ENCODE measurements at places on chromosomes 2 and 18. TPM values are rescaled to one million over a fixed set of nuclear protein-coding genes. Genes with fewer than 3 reads are reported as not detected.
A peak's percentile ranks its signal among the peaks of the same experiment; 100 is the strongest.

GRCh38 chr18:8754995-8755960 lies 49.9 kb downstream of the MTCL1 start:
- no peaks in the 10 kb centered on the region for H3K27me3 ChIP-seq
- H3K4me1 ChIP-seq = no peaks in the 10 kb centered on the region
- no peaks in the 10 kb centered on the region for H3K36me3 ChIP-seq
- peak overlapping the region; percentile 25 for H3K27ac ChIP-seq
- DNase-seq = no peak

DNA sequence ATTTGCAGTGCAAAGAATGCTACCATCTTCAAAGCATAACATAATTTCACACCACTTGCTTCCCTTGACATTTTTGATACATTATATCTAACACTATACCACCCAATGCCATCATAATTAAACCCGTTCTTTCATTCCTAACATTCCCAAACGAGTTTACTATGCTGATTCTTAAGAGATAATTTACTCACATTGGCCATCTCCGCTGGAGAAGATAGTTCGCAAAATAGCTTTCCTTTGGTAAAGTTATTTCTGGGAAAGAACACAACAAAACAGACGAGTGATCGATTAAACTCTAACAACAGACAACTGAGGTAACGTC lies 716 bp downstream of the MMADHC start:
- peaks cover 4% of the 10 kb centered on the region for H3K4me1 ChIP-seq
- peak overlapping the region; percentile 89 for H3K27ac ChIP-seq
- DNase-seq = no peak
- peak overlapping the region; percentile 71 for H3K4me3 ChIP-seq

Gene DYNAP
- total RNA-seq = not detected

- H3K4me1 ChIP-seq = no peaks in the 10 kb centered on the region
- no peaks in the 10 kb centered on the region for H3K36me3 ChIP-seq
- H3K27ac ChIP-seq = no peak overlapping the region
- no peak overlapping the region for H3K4me3 ChIP-seq
- no peak for DNase-seq
- H3K27me3 ChIP-seq = no peaks in the 10 kb centered on the region
Observed at GRCh38 chr2:212815453-212815852, 276.9 kb upstream of the ERBB4 start.

Gene LYPD6B
- not detected for total RNA-seq

- H3K36me3 ChIP-seq = no peaks in the 10 kb centered on the region
- H3K27ac ChIP-seq = no peak overlapping the region
- H3K4me1 ChIP-seq = no peaks in the 10 kb centered on the region
- no peak overlapping the region for H3K4me3 ChIP-seq
- DNase-seq = no peak
Observed at GRCh38 chr2:53569957-53570727, 197.5 kb upstream of the CHAC2 start.

- H3K27me3 ChIP-seq = no peaks in the 10 kb centered on the region
- no peak overlapping the region for H3K4me3 ChIP-seq
- no peaks in the 10 kb centered on the region for H3K36me3 ChIP-seq
- H3K27ac ChIP-seq = no peak overlapping the region
Observed at GRCh38 chr18:74539289-74539688, 5.0 kb downstream of the CNDP1 start.

DNA sequence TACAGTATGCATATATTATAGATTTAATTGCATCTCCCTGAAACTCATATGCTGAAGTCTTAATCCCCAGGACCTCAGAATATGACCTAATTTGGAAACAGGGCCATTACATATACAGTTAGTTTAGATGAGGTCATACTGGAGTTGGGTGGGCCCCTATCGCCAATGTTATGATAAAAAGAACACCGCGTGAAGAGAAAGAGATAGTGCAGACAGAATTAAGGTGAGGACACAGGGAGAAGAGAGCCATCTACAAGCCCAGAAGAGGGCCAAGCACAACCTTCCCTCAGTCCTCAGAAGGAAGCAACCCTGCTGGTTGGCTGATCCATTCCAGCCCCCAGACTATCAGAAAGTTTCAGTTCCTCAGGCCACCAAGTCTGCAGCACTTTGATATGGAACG lies 311.9 kb upstream of the RAB6C start:
- H3K27me3 ChIP-seq = no peaks in the 10 kb centered on the region
- no peaks in the 10 kb centered on the region for H3K4me1 ChIP-seq
- no peak overlapping the region for H3K4me3 ChIP-seq
- DNase-seq = no peak

Gene CTLA4
- total RNA-seq = 0.10 TPM

GRCh38 chr2:106851881-106852501 lies 34.0 kb downstream of the ST6GAL2 start:
- no peaks in the 10 kb centered on the region for H3K36me3 ChIP-seq
- H3K27me3 ChIP-seq = no peaks in the 10 kb centered on the region
- H3K4me1 ChIP-seq = no peaks in the 10 kb centered on the region
- H3K4me3 ChIP-seq = no peak overlapping the region
- no peak overlapping the region for H3K27ac ChIP-seq

Gene HOXD9
- total RNA-seq = 4.4 TPM

DNA sequence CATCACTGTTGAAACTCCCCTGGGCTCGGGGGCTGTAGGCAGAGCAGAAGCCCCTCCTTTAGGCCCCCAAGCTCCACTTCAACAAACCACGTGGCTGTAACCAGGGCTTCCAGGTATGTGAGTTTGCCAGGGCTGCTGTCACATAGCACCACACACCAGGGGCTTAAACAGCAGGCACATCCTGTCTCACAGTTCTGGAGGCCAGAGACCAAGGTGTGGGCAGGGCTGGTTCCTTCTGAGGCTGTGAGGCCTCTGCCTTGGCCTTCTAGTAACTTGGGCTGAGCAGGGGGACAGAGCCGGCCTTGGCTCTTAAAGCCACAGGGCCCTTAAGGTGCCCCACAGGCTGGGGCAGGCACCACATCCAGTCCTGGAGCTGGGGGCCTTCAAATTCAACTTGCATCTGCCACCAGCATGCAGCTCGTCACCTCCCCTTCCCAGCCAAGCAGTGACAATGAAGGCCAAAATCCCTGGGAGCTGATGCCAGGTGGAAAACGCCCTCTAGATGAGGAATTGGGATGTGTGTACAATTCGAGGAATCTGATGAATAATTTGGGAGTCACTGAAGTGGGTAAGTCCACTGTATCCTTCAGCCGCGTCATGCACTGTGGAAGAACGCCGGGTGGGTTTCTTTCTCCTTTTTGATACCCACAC lies 104.2 kb upstream of the ODC1 start:
- no peaks in the 10 kb centered on the region for H3K36me3 ChIP-seq
- peaks cover 5% of the 10 kb centered on the region for H3K4me1 ChIP-seq
- DNase-seq = no peak
- H3K4me3 ChIP-seq = no peak overlapping the region

GRCh38 chr18:35949090-35949489 lies 23.4 kb upstream of the RMP24 start:
- H3K27ac ChIP-seq = no peak overlapping the region
- no peaks in the 10 kb centered on the region for H3K36me3 ChIP-seq
- H3K27me3 ChIP-seq = no peaks in the 10 kb centered on the region
- no peaks in the 10 kb centered on the region for H3K4me1 ChIP-seq
- H3K4me3 ChIP-seq = no peak overlapping the region

Gene EMILIN1
- 87.7 TPM for total RNA-seq

- no peak overlapping the region for H3K27ac ChIP-seq
- no peak overlapping the region for H3K4me3 ChIP-seq
- DNase-seq = no peak
- no peaks in the 10 kb centered on the region for H3K36me3 ChIP-seq
Observed at GRCh38 chr2:7502336-7502735, 585.1 kb downstream of the RNF144A start.

GRCh38 chr2:150710916-150711315 lies 223.4 kb upstream of the RND3 start:
- H3K4me1 ChIP-seq = peaks cover 7% of the 10 kb centered on the region
- no peak overlapping the region for H3K4me3 ChIP-seq
- no peak overlapping the region for H3K27ac ChIP-seq
- H3K36me3 ChIP-seq = no peaks in the 10 kb centered on the region
- H3K27me3 ChIP-seq = no peaks in the 10 kb centered on the region

GRCh38 chr2:29314816-29315571 lies 199.8 kb downstream of the CLIP4 start:
- peaks cover 15% of the 10 kb centered on the region for H3K4me1 ChIP-seq
- no peak overlapping the region for H3K4me3 ChIP-seq
- H3K27me3 ChIP-seq = no peaks in the 10 kb centered on the region
- H3K36me3 ChIP-seq = peaks cover 8% of the 10 kb centered on the region
- no peak overlapping the region for H3K27ac ChIP-seq

GRCh38 chr18:57433934-57434535 lies 1.1 kb upstream of the ONECUT2 start:
- no peaks in the 10 kb centered on the region for H3K4me1 ChIP-seq
- DNase-seq = peak; percentile 13
- no peaks in the 10 kb centered on the region for H3K36me3 ChIP-seq
- H3K4me3 ChIP-seq = peak overlapping the region; percentile 70
- no peak overlapping the region for H3K27ac ChIP-seq

Gene MC5R
- not detected for total RNA-seq

DNA sequence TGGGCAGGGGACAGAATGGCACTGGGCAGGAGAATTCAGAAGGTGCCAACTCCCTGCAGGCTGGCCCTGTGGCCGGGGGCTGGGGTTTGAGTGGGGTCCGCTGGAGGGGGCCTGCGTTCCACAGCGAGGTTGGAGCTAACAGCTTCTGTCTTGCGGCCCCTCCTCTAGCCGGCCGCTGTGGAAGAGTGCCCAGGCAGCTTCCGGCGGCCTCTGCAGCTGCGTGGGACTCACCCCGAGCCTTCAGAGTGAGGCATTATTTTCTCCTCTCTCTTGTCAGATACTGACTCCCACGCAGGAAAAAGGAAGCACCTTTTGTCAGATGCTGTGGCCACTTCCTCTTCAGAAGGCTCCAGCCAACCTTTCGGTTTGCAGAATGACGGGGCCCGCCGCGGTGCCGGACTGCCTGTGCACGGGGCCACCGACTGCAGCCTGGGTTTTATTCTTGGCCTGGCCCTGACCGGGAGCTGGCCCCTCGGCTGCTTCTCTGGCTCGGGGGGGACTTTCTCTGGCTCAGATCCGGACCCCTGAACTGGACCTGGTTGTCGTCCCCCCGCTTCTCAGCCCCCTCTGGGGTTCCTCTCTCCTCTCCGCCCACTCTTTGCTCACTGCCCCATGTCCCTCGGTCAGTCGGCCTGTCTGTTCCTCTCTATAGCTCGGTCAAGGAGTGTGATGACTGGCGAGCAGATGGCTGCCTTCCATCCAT lies 40.1 kb downstream of the ARHGAP25 start:
- DNase-seq = peak; percentile 27
- H3K4me3 ChIP-seq = peak overlapping the region; percentile 43
- no peaks in the 10 kb centered on the region for H3K27me3 ChIP-seq
- H3K4me1 ChIP-seq = peaks cover 37% of the 10 kb centered on the region
- peak overlapping the region; percentile 39 for H3K27ac ChIP-seq
- H3K36me3 ChIP-seq = no peaks in the 10 kb centered on the region

- 0 out of 2 replicates have a peak, but pooled peaks cover 2% of the 10 kb centered on the region for H3K4me1 ChIP-seq
- no peaks in the 10 kb centered on the region for H3K36me3 ChIP-seq
- no peaks in the 10 kb centered on the region for H3K27me3 ChIP-seq
- DNase-seq = no peak
- H3K27ac ChIP-seq = no peak overlapping the region
Observed at GRCh38 chr2:240814280-240814679, 5.7 kb downstream of the KIF1A start.

Gene CD8B
- total RNA-seq = not detected

- DNase-seq = no peak
- no peak overlapping the region for H3K4me3 ChIP-seq
- no peaks in the 10 kb centered on the region for H3K36me3 ChIP-seq
- H3K27me3 ChIP-seq = no peaks in the 10 kb centered on the region
- no peak overlapping the region for H3K27ac ChIP-seq
- H3K4me1 ChIP-seq = peaks cover 25% of the 10 kb centered on the region
Observed at GRCh38 chr18:8795586-8796325, 90.4 kb downstream of the MTCL1 start.

Gene SKA1
- 49.9 TPM for total RNA-seq

DNA sequence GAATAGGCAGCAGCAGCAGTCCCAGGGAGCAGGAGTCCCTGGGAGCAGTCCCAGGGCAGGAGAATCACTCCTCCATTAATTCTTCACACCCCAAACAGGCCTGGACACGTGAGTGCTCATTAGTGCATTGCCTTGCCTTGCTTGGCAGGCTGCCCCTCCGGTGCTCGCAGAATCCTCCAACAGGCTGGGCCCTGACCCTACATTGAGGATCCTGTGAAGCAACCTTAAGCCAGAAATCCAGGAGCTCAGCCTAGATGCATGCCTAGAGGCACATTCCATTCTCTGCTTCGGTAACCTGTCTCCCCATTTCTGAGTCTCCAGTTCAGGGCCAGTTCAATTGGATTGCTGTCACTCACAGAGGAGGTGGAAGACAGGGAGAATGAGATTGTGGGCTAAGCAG lies 97.4 kb upstream of the LRATD1 start:
- no peaks in the 10 kb centered on the region for H3K27me3 ChIP-seq
- H3K27ac ChIP-seq = no peak overlapping the region
- H3K36me3 ChIP-seq = no peaks in the 10 kb centered on the region
- DNase-seq = no peak
- H3K4me1 ChIP-seq = no peaks in the 10 kb centered on the region
- no peak overlapping the region for H3K4me3 ChIP-seq

Gene SERPINB5
- total RNA-seq = not detected

GRCh38 chr18:48405978-48406377 lies 3.2 kb downstream of the ZBTB7C start:
- H3K27ac ChIP-seq = no peak overlapping the region
- no peaks in the 10 kb centered on the region for H3K27me3 ChIP-seq
- H3K36me3 ChIP-seq = no peaks in the 10 kb centered on the region

Gene TCF7L1
- total RNA-seq = 8.5 TPM

GRCh38 chr2:10448576-10449485 lies 704 bp upstream of the ODC1 start:
- H3K27me3 ChIP-seq = no peaks in the 10 kb centered on the region
- H3K4me3 ChIP-seq = peak overlapping the region; percentile 38
- peaks cover 15% of the 10 kb centered on the region for H3K36me3 ChIP-seq
- peak overlapping the region; percentile 85 for H3K27ac ChIP-seq
- H3K4me1 ChIP-seq = peaks cover 29% of the 10 kb centered on the region

DNA sequence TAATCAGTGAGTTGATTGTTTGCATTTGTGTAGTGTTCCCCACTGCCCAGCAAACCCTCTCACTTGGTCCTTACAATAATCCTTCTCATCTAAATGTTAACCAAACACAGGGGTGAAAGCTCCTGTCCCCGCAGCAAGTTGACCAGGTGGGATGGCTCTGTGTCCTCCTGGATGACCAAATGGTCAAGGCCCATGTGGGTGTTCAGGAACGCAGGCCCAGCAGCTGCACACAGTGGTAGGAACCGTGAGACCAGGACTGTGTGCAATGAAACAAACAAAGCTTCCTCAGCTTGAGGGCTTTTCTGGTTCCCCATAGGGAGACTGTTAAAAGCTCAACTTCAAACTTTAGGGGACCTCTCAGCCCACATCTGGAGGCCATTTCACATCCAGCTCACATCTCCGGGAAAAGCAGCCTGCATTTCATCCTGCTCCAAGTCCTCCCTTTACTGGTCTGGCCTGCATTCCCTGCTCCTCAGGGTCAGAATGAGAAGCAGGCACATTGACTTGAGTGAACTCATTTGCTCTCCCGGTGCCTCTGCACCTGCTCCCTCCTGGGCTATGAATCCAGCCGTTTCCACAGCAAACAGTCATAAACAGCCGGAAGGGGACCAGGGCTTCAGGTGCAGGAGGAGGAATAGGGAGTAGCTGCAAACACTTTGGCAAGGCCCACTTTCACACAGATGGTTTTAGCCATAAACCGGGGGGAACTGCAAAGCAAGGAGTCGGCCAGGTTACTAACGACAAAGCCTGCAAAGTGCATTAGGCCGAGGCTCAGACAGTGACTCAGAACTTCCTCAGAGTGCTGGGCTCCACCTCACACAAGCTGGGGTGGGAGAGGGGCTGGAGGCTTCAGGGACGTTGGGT lies 144.7 kb downstream of the CAPN13 start:
- no peak overlapping the region for H3K27ac ChIP-seq
- no peaks in the 10 kb centered on the region for H3K27me3 ChIP-seq
- H3K36me3 ChIP-seq = no peaks in the 10 kb centered on the region
- H3K4me1 ChIP-seq = peaks cover 25% of the 10 kb centered on the region

- no peaks in the 10 kb centered on the region for H3K4me1 ChIP-seq
- H3K27me3 ChIP-seq = no peaks in the 10 kb centered on the region
- H3K4me3 ChIP-seq = no peak overlapping the region
- DNase-seq = no peak
Observed at GRCh38 chr2:178426388-178426787, 24.6 kb downstream of the PRKRA start.
